Hematopoietic multipotent progenitor cell (in vitro differentiated cells): ENCODE measurements at places on chromosomes 7 and 10.

- DNase-seq = no peak
Observed at GRCh38 chr10:110959379-110960332, 40.3 kb downstream of the SHOC2 start.

DNA sequence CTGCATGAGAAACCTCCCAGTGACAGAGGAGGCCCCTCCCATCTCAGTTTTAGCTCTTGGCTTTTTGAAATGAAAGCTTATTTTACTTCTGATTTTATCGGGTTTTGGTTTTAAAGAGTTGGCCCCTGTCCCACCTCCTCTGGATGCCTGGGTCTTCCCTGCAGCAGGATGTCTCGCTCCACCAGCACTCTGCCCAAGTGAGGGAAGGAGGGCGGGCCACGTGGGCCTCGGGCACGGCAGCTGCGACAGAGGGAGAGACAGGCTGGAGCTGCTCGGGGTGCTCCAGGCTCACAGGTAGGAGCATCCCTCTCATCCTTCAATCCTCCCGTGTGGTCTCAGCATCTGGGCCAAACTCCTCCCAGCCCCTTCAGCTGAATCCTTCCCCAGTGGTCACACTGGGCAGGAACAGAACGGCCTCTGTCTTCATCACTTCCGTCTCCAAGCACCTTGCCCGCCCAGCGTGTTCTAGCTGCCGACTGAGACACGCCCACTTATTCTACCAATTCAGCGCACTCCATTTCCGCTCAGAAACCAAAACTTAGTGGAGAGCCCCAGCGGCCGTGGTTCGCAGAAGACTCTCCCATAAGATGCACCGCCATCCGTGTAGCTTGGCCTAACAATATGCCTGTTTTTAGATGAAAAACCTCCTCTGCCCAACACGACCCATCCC is 222.9 kb downstream of the GLRX3 start:
- DNase-seq = no peak

GRCh38 chr7:30815388-30815854 is 44.2 kb downstream of the MINDY4 start:
- DNase-seq = no peak

- DNase-seq = no peak
Observed at GRCh38 chr10:55398497-55398882, 597.5 kb upstream of the PCDH15 start.

- DNase-seq = no peak
Observed at GRCh38 chr10:128764190-128764589, 638.0 kb upstream of the MKI67 start.

DNA sequence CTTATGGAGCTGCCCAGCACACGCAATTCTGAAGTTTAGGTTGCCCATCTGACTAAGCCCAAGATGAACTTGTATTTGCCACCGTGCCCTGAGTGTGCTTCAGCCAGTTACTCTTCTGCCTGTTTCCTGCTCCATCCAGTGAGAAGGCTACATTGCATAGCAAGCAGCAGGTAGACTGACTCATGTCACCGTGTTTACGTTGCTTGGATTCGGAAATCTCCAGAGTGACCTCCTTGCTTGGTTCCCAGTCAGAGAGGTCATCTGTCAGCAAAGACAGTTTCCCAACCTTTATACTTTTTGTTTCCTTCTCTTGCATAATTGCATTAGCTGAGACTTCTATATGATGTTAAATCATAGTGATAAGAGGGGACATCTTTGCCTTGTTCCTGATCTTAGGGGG is 30.9 kb downstream of the NACAD start:
- DNase-seq = no peak
